Chondrocyte (in vitro differentiated cells): ENCODE measurements at places on chromosomes 7 and 10.

DNA sequence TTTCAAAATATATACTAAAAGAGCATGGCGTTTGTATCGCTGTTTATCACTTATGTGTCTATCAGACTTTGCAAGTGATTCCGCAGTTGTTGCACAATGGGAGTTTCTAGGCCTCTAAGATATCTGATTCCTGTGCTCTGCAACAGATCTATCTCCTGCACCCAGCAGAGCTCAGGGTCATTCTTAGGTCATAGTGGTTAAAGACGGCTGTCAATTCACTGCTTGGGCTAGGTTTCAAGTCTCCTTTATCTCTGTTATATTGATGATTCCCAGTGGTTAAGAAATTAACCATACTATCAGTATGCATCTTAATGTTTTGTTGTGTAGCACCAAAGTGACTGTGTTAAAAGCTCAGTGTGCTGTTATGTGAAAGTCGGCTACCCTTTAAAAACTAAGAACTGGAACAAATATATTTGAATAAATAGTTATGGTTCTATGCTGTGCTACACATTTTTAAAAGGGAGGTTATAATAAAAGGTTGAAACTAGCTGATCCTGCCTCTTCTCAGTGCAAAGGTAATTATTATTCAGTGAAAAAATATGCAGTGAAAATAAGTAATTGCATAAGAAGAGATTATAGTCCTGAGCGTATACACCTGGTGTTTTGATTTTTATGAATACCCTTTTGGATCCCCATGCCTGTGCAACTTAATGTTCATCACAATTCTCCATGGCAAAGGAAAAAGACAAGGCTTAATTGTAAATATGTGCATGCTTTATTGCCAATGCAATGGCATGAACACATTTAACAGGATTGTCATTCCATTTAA lies 24.0 kb downstream of the HOXA1 start:
- no peak for DNase-seq

- DNase-seq = no peak
These were observed 101.1 kb downstream of the ICA1 start for GRCh38 chr7:8160779-8161345.

- no peak for DNase-seq
These were observed 23.5 kb downstream of the TRIM24 start for GRCh38 chr7:138483531-138483930.

DNA sequence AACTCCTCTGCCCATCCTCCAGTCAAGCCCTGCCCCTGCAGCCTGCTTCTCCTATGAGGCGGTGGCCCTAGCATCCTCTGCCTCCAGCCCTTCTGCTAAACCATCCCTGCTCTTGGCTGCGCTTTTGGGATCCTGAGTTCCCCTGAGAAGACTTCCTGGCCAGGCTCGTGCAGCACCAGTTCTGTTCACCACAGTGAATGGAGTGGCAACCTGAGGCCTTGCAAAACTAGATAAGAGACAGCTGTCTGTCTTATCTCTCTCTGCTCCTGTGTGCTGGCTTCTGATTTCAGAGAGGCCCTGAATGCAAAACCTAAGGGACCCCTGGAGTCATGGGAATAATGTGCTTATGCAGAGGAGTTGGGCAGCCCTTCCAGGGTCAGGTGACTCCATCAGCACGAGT lies 119.2 kb downstream of the TMEM178B start:
- DNase-seq = no peak

DNA sequence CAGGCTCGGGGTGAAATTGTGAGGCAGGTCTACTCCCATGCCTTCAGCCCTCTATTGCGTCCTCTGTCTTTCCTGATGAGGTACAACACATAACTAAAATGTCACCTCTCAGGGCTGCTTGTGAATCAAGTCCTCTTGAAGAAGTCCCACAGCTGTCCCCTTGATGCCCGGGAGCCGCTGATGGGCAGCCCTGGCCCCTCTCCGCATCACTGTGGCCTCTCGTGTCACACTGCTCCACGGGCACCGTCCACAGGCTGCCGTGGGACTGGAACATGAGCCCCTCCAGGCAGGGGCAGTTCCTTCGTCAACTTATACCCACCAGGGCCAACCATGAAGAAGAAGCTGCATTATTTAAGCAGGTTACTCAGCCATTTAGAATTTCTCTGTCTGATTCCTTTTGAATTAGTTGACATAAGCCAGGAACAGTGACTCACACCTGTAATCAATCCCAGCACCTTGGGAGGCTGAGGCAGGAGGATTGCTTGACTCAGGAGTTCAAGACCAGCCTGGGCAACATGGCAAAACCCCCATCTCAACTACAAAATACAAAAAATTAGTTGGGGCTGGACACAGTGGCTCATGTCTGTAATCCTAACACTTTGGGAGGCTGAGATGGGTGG lies 58.5 kb upstream of the UBE3C start:
- DNase-seq = no peak

DNA sequence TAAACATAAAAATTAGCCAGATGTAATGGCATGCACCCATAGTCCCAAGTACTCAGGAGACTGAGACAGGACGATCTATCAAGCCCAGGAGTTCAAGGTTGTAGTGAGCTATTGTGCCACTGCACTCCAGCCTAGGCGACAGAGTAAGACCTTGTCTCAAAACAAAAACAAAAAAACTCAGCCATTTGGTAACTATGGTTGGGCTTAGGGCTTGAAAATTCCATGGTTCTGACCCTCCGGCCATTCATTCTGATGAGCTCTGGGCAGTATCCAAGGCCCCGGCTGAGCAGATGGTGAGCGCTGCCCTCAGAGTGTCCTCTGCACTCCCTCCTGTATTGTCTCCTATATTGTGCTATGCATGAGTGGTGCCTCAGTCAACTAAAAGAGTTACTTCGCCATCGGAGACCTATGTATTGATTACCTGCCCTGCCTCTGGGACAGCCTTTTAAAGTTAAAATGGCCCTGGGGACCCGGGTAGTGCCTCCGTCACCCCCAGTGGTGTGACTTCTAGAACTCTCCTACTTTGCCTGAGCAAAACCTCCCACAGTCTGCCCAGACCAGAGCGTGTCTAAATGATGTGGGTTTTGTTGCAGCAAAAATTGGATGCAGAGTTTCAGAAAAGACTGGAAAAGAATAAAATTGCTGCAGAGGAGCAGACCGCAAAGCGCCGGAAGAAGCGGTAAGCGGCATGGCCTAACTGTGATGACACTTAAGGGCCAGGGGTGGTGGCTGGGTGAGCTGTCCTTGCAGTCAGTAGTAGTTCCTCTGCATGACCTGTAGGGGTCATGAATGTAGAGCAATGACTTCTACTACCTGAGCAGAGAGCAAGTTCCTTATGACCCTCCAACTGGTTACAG lies 8.1 kb downstream of the PRKRIP1 start:
- no peak for DNase-seq

DNA sequence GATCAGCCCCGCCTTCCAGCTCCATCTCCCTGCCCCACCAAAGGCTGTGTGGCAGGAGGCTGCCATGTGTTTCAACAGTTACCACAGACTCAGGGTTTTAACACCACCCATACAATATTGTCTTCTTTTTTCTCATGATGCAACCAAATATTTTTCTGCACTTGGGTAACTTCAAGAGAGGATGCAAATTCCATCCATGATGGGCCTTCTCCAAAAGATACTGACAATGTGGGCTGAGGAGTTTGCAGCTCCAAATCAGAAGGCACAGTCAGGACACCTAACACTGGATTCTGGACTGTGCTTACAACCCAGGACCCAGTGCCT lies 347.9 kb downstream of the GRID1 start:
- no peak for DNase-seq

DNA sequence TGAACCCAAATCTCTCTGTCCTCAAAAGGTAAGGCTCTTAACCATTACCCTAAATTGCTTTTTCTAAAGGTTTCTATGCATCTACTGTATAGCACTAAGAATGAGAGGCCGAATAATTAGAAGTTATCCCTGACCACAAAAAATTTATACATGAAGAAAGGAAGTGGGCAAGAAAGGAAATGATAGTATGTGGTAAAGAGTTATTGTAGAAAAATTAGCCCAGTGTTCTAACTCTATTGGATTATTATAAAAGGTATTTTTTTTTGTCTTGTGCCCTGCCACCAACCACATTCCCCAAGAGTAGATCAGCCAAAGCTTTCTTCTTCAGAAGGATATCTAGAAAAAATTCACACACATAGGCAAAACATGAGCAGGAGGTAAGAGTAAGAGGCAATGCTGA lies 45.4 kb downstream of the DKK1 start:
- no peak for DNase-seq

- no peak for DNase-seq
These were observed 25.1 kb downstream of the MINDY4 start for GRCh38 chr7:30796105-30796869.

- DNase-seq = no peak
These were observed 426.3 kb upstream of the POT1 start for GRCh38 chr7:125355899-125356298.

GRCh38 chr10:11617233-11617632 lies 5.8 kb upstream of the USP6NL start:
- DNase-seq = no peak

- DNase-seq = no peak
These were observed 45.1 kb downstream of the RNLS start for GRCh38 chr10:88538048-88538447.

- no peak for DNase-seq
These were observed 13.5 kb downstream of the GHRHR start for GRCh38 chr7:30977222-30977621.

GRCh38 chr7:158783595-158783994 lies 45.7 kb downstream of the ESYT2 start:
- DNase-seq = no peak

GRCh38 chr10:88207121-88207546 lies 343.7 kb downstream of the PTEN start:
- no peak for DNase-seq

GRCh38 chr7:23242935-23243334 lies 3.6 kb upstream of the GPNMB start:
- no peak for DNase-seq

- DNase-seq = no peak
These were observed 32.6 kb downstream of the DKK1 start for GRCh38 chr10:52346394-52347326.

GRCh38 chr10:100223879-100224278 lies 5.5 kb downstream of the CHUK start:
- DNase-seq = no peak

DNA sequence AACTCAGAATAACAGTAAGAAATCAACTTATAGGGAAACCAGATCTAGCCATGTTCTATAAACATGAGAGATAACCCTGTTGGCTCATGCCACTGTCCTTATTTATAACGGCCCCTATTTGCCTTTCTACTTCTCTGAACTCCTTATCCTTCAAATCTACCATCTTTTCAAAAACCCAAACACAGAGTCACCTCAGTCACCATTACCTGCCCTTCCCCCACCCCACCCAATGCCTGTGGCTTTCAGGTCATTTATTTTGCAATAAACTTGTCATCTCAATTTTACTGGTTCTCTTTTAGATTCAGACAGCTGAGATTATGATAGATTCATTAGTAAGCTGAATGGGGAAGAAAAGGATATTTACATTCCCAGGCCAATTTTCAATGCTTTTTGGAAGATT lies 53.6 kb downstream of the KMT2C start:
- DNase-seq = no peak

DNA sequence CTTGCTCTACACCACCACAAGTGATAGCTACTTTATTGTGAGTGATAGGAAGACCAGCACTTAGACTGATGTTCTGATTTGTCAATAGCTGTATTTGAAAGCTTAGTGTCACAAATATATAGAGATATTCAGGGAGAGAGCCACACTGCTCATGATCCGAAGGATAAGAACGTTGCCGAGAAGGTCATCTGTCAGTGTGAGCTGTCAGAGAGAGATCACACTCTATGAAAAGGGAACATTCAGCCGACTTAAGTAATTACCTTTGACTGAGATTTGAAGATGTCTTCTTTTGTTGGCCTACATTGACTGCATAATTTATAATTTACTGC lies 322.6 kb downstream of the TFEC start:
- no peak for DNase-seq

DNA sequence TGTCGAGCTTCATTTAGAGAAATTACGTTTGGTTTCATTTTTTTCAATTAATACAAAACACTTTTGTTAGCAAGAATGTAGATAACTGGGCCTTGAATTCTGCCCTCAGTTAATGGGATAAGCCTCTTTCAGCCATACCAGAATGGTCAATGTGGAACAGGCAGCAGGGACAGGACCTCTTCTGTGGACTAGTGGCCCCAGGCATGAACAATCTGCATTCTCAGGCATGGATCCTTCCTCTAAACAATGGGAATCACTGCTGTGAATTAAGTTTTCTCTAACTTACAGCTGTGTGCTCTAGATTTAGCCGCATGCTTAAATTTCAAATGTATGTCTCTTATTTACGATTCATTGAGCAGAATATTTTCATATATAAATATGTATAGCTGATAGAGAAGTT lies 237.7 kb upstream of the PRKCQ start:
- DNase-seq = no peak

GRCh38 chr10:64731016-64731415 lies 1209.8 kb downstream of the REEP3 start:
- DNase-seq = no peak

- DNase-seq = no peak
These were observed 65.3 kb downstream of the COBL start for GRCh38 chr7:51251290-51251689.

DNA sequence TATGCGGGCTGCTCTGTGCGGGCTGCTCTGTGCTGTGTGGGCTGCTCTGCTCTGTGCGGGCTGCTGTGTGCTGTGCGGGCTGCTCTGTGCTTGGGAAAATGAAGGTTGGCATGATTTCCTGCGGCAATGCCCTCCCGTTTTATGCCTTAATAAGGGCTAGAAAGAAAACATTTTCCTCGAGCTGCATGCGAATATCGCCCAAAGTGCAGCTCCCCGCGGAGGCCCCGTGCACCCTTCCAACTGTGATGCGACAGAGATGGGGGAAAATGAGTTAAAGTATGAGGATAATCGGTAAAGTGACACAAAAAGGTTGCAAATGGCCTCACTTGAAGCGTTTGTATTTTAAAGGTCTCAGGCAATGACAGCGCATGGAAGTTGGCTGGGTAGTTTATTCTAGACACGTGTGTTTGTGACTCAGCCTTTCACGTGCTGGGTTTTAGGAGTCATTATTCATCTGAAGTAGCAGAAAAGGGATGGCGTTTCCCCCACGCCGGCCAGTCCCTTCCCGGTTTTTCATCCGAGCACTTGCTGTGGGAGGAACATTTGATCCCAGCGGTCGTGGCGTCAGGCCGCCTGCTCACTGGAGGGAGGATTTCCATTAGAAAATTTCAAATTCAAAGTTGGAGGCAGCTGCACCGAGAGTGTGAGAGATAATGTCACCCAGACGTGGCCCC lies 220.7 kb downstream of the ADARB2 start:
- DNase-seq = no peak

GRCh38 chr10:12013926-12014325 lies 28.7 kb downstream of the UPF2 start:
- DNase-seq = no peak

- DNase-seq = no peak
These were observed 1.3 kb upstream of the SP4 start for GRCh38 chr7:21426286-21427181.

DNA sequence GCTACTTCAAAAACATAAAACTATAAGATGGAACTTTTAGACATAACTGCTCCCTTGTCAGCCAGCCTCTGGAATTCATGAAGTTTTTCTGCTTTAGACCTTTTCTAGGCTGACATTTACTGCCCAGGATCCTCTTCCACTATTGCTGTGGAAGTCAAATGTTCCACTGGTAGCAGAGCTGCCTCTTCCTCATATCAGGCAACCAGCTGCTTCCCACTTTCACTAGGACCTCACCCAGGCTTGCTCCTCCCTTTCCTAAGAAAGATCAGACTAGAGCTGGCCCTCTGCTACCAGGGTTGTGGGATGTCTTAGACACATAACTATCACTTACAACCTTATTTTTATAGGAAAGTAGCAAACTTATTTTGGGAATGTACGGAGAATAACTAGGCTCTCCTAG lies 121.5 kb downstream of the CTTNBP2 start:
- DNase-seq = no peak

GRCh38 chr10:16117305-16117695 lies 257.0 kb upstream of the MINDY3 start:
- DNase-seq = no peak
